ENCODE measurements at places on chromosomes 5 and 9.

- no peak for DNase-seq
Measured at GRCh38 chr9:27497883-27498417, 26.1 kb upstream of the IFNK start.

GRCh38 chr9:133563291-133563796, 28.8 kb downstream of the ADAMTSL2 start:
- peak; percentile 67 for DNase-seq

- DNase-seq: no peak
Measured at GRCh38 chr5:131109540-131110255, 55.4 kb downstream of the HINT1 start.

GRCh38 chr5:27482663-27483062, 444.3 kb upstream of the CDH9 start:
- no peak for DNase-seq

GRCh38 chr9:107280543-107280942, 2.5 kb upstream of the RAD23B start:
- DNase-seq: no peak

DNA sequence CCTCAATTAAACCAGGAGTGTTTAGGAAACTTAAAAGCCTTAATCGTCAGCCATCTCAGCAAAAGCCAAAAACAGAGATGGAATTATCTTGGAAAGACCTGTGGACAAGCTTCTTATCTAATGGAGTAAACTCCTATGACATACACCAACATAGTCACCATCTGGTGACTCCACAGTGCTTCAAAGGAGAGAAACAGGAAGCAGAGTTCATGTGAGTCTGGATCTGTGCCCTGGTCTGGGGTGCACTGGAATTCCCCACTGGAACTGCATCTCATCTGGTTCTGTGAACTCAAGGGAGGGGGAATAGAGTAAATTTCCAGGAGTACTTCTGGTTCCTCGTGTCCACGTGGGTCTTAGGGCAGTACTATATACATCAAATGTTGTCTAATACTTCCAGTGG, 36.3 kb upstream of the KCNN2 start:
- peak; percentile 15 for DNase-seq

- no peak for DNase-seq
Measured at GRCh38 chr5:59069438-59070079, 486.7 kb downstream of the RAB3C start.

DNA sequence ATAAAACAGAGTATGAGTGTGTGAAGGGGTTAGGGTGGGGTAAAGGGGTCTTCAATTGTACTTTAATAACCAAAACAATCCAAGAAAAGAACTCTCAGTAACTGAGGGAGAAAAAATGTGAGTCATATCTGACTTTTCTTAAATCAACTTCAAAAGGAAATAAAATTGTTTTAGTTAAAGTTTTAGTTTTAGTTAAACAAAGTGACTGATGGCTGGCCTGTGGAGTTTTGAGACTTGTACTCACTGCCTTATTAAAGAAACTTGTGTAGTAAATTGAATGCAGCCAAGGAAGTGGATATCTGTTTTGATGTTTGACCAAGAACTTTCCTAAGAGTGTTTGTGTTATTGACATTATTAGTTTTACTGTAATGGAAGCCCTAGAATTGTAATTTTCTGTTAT, 2032.6 kb downstream of the MAT2B start:
- no peak for DNase-seq

DNA sequence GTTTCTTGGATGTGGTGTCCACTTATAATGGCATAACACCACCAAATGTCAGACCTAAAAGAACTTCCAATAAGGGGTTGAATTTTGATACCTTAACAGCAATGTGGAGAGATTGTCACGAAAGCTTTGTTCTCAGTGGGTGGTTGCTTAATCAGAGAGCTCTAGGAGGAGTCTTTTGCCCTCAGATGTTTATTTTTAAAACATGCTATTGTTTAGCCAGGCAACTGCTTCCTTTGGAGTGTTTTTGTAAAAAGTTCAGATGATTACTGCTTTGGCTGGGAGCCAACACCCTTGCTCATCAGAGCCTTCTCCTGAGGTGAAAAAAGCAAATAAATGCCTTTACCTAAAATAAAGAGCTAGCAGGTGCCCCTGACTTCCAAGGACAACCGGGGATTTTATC, 65.0 kb downstream of the SLC1A1 start:
- no peak for DNase-seq

GRCh38 chr9:96604004-96604319, 15.7 kb downstream of the CDC14B start:
- no peak for DNase-seq

DNA sequence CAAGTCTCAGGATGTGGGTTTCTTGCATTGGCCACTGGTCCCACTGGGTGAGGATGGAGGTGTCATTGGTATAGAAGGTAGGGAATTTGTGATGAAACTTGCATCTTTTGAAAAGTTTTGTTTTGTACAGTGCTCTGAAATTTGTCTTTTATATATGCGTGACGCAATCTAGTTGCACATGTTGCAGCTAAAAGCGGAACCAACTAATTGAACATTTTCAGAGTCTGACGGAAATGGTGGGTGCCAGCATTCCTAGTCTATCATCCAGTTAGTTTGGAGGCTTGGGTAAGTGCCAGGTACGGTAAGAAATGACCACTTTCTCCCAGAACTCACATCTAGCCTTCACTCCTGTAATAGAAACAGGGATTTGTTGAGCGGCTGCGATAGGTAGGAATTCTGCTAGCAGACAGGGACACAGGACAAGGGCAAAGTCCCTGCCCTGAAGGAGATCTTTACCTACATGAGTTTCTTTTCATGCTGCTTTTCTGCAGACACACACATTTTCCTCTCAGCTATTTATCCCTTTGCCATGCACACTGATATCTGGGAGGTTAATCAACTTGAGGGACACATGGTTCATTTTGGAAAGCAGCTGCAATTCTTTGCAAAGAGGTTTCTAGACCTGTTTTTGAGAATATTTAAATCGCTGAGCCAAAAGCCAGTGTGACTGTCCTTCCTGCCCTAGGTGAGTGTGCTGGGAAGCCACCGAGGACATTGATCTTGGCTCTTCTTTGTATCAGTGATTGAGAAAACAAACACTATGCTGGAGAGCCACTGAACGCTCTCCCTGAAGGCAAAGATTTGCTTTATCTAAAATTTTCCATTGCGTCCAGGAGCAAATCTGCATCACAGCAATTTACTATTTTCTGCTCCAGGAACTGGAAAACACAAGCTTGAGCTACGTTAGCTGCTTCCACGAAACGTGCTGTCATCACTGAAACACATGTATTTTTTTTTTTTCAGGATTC, 89.7 kb downstream of the DAP start:
- no peak for DNase-seq

DNA sequence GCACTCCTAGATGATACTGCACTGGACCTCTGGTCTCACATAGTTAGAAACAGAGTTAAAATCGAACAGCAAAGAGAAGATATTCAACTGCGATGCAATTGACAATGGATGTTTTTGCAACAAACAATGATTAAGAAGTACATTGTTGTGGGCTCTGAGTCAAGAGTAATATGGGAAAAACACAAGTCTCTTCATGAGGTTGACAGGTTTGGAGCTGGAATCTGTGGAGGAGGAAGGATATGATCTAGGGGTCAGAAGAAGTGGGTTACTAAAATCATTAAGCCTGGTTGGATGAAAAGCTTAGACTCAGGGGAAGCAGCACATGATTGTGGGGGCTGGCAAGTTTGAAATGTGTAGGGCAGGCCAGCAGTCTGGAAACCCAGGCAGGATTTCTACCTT, 53.1 kb downstream of the PDCD1LG2 start:
- no peak for DNase-seq

GRCh38 chr5:117494188-117494587, 919.6 kb upstream of the SEMA6A start:
- DNase-seq: no peak

- peak; percentile 18 for DNase-seq
Measured at GRCh38 chr5:157670662-157671591, at the start of gene C5orf52. Gene C5orf52 (plus strand): TSS chr5:157671533. CDS start chr5:157671615, 82 bp downstream.

- no peak for DNase-seq
Measured at GRCh38 chr5:34580983-34581382, 75.1 kb upstream of the RAI14 start.

- no peak for DNase-seq
Measured at GRCh38 chr9:118538959-118539358, 830.3 kb downstream of the BRINP1 start.

- DNase-seq: no peak
Measured at GRCh38 chr9:108099854-108100253, 610.3 kb upstream of the KLF4 start.

DNA sequence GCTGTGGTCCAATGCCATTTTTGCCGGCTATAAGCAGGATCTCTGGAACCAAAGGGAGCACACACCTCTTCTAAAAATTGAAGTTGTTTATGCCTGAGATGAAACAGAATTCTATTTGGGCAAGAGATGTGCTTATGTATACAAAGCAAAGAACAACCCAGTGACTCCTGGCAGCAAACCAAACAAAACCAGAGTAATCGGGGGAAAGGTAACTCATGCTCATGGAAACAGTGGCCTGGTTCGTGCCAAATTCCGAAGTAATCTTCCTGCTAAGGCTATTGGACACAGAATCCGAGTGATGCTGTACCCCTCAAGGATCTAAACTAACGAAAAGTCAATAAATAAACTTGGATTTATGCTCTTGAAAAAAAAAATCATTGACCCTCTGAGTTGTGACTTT, 178.7 kb downstream of the CEMIP2 start:
- DNase-seq: no peak

DNA sequence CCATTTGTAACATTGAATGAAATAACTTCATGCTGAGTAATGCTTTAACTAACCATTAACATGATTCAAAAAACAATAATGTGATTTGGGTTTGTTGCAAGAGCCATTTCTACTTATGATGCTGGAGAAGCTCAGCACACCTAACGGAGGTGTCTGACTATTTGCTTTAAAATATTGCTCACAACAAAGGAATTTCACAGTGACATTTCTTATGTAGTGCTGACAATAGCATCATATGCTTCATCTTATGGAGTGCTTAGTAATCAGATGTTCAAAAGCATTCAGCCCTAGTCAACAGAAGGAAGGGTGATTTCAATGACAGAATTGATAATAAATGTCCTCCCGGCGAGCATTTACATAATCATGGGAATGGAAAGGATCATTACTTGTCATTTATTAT, 1003.3 kb upstream of the COX7C start:
- DNase-seq: no peak

- DNase-seq: no peak
Measured at GRCh38 chr5:39427229-39427628, 2.4 kb upstream of the DAB2 start.

GRCh38 chr9:32841314-32841713, 58.0 kb downstream of the TMEM215 start:
- no peak for DNase-seq

DNA sequence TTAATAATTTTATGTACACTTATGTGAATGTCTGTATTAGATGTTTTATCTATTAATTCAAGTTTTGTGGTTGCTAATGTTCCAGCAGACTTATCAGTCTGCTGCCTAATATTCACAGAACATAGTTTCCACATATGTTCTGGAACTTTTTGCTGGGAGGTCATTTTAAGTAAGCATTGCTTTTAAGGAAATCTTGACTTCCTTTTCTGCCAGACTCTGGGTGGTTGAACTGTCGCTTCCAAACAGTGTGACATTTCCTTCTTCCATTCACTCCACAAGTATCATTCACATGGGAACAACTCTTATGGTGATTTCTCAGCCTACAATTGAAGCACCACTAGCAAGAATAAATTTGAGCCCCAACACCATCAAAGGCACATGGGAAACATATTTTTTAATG, 82.9 kb downstream of the PLCXD3 start:
- no peak for DNase-seq

GRCh38 chr5:176473335-176474006, 25.3 kb downstream of the FAF2 start:
- no peak for DNase-seq

GRCh38 chr9:15640121-15640520, 87.3 kb downstream of the CCDC171 start:
- DNase-seq: no peak

DNA sequence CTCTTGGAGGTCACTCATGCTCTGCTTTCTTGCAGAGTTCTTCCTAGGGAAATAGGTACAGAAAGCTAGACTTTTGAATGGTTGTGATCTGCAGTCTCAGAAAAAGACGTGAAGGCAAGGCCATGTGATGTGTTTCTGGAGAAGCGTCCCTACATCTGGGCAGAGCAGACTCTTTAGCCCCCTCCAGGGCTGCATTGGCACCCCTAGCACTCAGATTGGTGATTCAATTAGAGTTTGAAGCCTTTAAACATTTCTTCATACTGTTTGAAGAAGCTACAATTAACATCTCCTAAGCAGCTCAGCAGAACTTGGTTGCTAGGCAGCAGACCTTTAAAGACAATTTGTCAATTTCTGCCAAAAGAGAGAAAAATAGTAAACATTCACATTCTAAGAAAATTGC, 21.6 kb downstream of the JADE2 start:
- no peak for DNase-seq

DNA sequence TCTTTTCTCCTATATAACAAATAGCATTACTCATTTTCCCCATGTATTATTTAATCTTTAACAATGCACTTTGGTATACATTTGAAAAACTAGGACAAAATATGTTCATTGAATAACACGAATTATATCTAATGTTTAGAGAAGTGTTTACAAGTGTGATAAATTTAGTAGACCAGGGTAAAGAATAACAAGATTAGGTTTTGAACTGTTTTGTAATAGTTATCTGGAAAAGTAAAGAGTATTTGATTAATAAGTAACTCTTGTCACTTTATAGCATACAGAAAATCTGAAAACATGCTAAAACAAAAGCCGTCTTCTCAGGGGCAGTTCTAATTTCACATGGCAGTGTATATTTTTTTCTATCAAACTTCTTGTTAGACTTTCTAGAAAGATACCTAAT, 58.5 kb downstream of the PPIC start:
- no peak for DNase-seq

- DNase-seq: no peak
Measured at GRCh38 chr5:98424681-98425450, 348.6 kb upstream of the RGMB start.

GRCh38 chr9:108816037-108816436, 39.7 kb downstream of the ACTL7B start:
- DNase-seq: peak; percentile 19

- no peak for DNase-seq
Measured at GRCh38 chr9:94166976-94167346, 82.7 kb downstream of the PTPDC1 start.

DNA sequence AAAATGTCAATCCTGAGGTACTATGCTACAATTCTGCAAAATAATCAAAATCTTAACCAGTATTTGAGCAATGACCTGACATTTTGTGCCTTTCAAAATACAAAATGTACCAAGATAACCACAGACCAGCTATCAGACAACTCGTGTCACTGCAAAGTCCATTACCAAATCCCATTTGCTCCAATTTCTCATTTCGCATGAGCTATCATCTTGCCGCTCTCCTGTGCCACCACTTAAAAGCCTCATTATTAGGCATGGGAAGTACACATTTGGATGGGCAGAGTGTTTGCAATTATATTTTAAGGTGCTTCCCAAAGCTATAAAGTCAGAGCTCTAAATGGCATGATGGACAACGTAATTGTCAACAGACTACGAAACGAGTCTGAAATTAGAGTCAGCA, 205.2 kb downstream of the AGTPBP1 start:
- no peak for DNase-seq
